Metanephros (tissue), 2 donors: ENCODE measurements at places on chromosomes 11 and 22. TPM values are rescaled to one million over a fixed set of nuclear protein-coding genes. Genes with fewer than 3 reads are reported as not detected.

The LRRC56 gene
- 1.8 TPM for total RNA-seq

The JHY gene
- total RNA-seq, result 8.5 TPM

The IL17REL gene
- not detected for total RNA-seq

The OR5M11 gene
- total RNA-seq, result not detected

The SEC14L3 gene
- not detected for total RNA-seq

The RAB36 gene
- total RNA-seq, result 12.9 TPM

The CEP126 gene
- 2.3 TPM for total RNA-seq

The CASP5 gene
- total RNA-seq, result not detected

The SLC22A25 gene
- not detected for total RNA-seq

The PDGFB gene
- 15.8 TPM for total RNA-seq

The MYOD1 gene
- 11.8 TPM for total RNA-seq

The NXPE2 gene
- total RNA-seq, result 0.70 TPM

The FOLR2 gene
- 23.8 TPM for total RNA-seq

The SYT9 gene
- 5.1 TPM for total RNA-seq

The ATXN10 gene
- total RNA-seq, result 136 TPM

The POTEH gene
- not detected for total RNA-seq

The FAM111B gene
- 5.8 TPM for total RNA-seq

The MMP13 gene
- total RNA-seq, result not detected

The YAP1 gene
- total RNA-seq, result 166 TPM

The SYCE3 gene
- 0.58 TPM for total RNA-seq

The SLC1A2 gene
- total RNA-seq, result 0.88 TPM

The TMEM86A gene
- total RNA-seq, result 5.3 TPM

The MMP11 gene
- total RNA-seq, result 36.6 TPM

The CDK2AP2 gene
- 38.0 TPM for total RNA-seq

The SEPTIN5 gene
- total RNA-seq, result 39.4 TPM

The DEFB108B gene
- not detected for total RNA-seq

The CASP4 gene
- total RNA-seq, result 26.9 TPM

The PANX3 gene
- not detected for total RNA-seq
